D721Med (cell line): ENCODE measurements at places on chromosomes 16 and 17.

- DNase-seq: no peak
Observed at GRCh38 chr17:75917141-75917916, 12.6 kb upstream of the MRPL38 start.

GRCh38 chr17:34601416-34601815 lies 22.0 kb downstream of the TMEM132E start:
- no peak for DNase-seq

GRCh38 chr17:80265205-80266068 lies 4.8 kb downstream of the RNF213 start:
- no peak for DNase-seq

GRCh38 chr16:68284847-68285246 lies 20.5 kb downstream of the SLC7A6 start:
- DNase-seq: no peak

- DNase-seq: no peak
Observed at GRCh38 chr16:11253009-11253994, 2.7 kb downstream of the SOCS1 start.

- no peak for DNase-seq
Observed at GRCh38 chr17:72372185-72372584, 251.4 kb downstream of the SOX9 start.

- DNase-seq: no peak
Observed at GRCh38 chr17:8277317-8277716, 11.2 kb upstream of the RANGRF start.

DNA sequence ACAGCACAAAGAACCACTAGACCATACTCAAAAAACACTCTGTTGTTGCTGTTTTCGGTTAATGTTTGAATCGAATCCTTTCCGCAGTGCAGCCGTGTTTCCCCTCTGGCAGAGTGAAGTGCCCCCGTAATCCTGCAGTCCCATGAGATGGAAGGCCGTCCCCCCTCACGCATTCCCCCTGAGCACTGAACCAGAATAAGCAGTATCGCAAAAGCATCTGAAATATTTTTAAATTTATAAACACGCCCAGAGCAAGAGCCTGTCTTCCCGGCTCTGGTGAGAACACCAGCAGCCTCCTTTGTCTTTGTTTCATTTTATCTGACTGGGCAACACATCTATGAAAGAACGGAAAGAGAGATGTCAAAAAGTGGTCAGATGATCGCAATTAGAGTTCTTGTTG lies 121.0 kb upstream of the ADAMTS18 start:
- DNase-seq: no peak

DNA sequence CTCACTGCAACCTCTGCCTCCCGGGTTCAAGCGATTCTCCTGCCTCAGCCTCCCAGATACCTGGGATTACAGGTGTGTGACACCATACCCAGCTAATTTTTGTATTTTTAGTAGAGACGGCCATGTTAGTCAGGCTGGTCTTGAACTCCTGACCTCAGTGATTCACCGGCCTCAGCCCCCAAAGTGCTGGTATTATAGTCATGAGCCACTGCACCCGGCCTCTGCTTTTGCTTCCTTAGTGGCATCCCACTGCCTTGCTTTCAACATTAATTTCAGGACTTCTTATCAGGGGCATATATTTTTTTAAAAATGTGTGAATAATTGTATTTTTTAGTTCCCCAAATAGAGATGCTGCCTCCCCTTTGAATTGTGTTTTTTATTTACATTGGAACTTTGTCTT lies 98.8 kb downstream of the SYCE1L start:
- no peak for DNase-seq

DNA sequence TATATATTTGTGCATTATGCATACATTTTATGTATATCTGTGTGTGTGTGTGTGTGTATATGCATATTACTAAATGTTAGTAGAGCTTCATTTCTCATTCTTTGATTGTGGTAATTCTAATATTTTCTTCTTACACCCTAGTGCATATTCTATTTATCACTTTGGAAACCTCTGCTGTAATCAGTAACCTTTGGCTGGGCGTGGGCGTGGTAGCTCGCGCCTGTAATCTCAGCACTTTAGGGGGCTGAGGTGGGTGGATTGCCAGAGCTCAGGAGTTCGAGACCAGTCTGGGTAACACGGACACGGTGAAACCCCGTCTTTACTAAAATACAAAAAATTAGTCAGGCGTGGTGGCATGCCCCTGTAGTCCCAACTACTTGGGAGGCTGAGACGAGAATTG lies 26.9 kb downstream of the CPSF4L start:
- no peak for DNase-seq

DNA sequence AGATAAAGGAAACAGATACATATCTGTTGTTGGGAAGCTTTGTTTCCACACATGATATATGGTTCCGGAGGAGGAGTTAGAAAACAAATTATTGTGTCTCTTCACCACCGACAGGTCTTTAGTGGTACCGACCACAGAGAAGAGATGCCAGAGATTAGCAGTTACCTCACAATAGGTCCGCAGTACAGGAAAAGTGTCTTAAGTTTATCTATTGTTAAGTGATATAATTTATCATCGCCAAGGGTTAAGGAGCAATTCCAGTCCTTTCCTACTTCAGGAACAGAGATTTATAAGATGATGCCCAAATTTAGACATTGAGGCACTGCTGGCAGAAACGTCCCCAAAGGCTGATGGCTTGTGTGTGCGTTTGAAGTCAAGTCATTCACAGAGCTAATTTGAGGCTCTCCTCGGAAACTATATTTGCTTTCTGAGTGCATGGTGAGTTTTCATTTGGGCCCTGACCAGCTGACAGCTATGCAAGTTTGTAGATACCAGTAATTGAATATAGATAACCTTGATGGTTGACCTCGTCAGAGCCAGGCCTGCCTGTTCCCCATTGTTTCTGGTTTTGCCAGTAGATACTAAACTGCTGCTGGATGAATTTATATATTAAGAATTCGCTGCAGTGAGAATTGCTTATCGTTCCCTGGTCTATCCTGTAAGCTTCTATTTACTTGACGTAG lies 196.4 kb upstream of the IRX3 start:
- no peak for DNase-seq

- no peak for DNase-seq
Observed at GRCh38 chr17:59620064-59620359, 317 bp downstream of the CLTC start.

- DNase-seq: peak; percentile 37
Observed at GRCh38 chr17:17303847-17304490, 796 bp downstream of the NT5M start.

DNA sequence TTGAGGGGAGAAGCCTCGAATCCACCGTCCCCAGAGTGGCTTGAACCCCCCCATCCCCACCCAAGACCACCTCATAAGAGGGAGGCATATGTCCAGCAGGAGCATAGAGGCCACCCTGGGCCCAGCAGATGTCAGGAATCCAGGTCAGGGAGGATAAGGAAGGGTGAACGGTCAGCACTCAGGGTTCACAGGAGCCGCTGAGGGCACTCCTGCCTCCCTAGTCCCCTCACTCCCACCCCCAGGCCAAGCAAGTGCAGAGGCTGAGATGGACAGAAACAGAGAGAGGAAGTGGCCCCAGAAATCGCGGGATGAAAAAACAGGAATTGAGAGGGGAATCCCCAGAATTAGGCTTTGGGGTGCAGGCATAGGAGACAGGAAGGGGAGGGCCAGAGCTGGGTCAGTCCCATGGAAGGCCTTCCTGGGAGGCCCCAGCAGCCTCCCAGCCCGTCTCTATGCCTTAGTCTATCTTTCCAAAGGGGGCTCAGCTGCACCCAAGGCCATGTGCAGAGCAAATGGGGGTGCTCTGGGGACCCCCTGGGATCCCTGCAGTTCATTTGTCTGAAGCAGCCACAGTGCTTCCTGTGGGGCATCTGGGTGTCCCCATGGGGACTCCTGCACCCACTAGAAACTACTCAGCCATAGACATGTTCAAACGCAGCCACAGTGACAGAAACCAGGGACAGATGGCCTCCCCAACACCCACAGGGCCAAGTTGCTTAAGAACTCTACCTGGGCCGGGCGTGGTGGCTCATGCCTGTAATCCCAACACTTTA lies 1.7 kb downstream of the CMTM3 start:
- DNase-seq: no peak

DNA sequence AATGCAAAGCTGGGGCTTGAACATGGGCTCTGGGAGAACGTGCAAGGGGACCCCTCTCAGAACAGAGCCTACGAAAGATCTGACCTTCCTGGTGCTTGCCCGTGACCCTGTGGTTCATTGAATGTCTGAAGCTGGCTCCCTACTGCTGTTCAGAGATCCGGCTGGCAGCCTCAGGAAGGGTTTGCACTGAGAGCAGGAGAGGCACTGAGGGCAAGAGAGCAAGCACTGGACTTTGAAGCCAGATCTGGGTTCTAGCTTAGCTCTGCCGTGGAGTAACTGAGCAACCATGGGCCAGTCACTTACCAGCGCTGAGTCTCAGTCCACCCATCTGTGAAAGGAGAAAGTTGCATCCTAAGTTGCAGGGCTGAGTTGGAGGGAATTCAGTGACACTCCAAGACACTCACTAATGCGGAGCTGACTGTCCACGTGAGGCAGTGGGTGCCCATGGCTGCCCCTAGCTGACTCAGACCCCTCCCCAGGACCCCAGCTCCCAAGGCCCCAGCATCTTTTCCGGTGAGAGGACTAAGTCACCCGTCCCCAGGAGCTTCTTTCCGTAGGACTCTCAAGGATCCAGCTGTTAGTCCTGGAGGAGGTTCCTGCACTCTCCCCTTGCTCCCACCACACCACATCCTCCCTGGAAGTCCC lies 41.3 kb downstream of the BEAN1 start:
- DNase-seq: no peak

- no peak for DNase-seq
Observed at GRCh38 chr17:7260151-7260550, 2.1 kb downstream of the CLDN7 start.

- DNase-seq: peak; percentile 83
Observed at GRCh38 chr17:44758414-44759085, at the start of gene ADAM11. Gene ADAM11, plus strand, starts transcription at chr17:44758988. Its CDS starts 212 bp downstream, at chr17:44759200.
